ENCODE measurements at places on chromosomes 11 and 22. TPM values are rescaled to one million over a fixed set of nuclear protein-coding genes. Genes with fewer than 3 reads are reported as not detected.

Gene ACTN3
- 0.09 TPM for total RNA-seq

Gene TMEM191C
- 0.30 TPM for total RNA-seq

Gene PLAAT5
- total RNA-seq, result not detected

Gene MS4A7
- not detected for total RNA-seq

Gene ZNF214
- total RNA-seq, result 2.8 TPM

Gene KCNK4
- not detected for total RNA-seq

Gene CECR2
- under 0.01 TPM for total RNA-seq

Gene YPEL1
- 0.37 TPM for total RNA-seq

Gene GRIA4
- total RNA-seq, result not detected

Gene ZNF280B
- total RNA-seq, result 2.2 TPM

Gene RFPL1
- total RNA-seq, result not detected

Gene TCP11L1
- total RNA-seq, result 25.2 TPM

Gene STX3
- total RNA-seq, result 34.0 TPM

Gene APOL6
- 20.5 TPM for total RNA-seq

Gene POLDIP3
- 17.8 TPM for total RNA-seq

Gene SLC25A1
- 152 TPM for total RNA-seq

Measured in smooth muscle cell of the umbilical artery (primary cell).